HFFc6 (cell line): ENCODE measurements at places on chromosomes 1 and 21.

- DNase-seq, result no peak
Measured at GRCh38 chr21:32248571-32249461, 30.0 kb downstream of the MIS18A start.

GRCh38 chr1:30043731-30044408 is 679.5 kb downstream of the MATN1 start:
- no peak for DNase-seq

DNA sequence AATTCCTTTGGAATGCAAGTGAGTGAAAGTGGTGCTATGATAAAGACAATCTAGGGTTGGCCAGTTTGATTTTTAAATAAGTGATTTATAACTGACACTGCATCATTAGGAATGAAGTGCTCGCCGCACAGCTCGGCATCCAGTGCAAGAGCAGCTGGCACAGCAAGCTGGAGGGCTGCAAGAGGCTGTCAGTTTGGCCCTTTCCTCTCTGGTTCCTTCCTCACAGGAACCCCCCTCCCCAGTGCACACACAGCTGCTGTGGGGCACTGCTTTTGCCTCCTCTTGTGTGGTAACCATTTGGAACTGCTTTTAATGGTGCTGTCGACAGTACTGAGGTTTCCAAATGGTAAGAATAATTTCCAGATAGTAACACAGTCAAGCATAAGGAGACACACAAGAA is 10.4 kb upstream of the BCAR3 start:
- DNase-seq, result no peak

DNA sequence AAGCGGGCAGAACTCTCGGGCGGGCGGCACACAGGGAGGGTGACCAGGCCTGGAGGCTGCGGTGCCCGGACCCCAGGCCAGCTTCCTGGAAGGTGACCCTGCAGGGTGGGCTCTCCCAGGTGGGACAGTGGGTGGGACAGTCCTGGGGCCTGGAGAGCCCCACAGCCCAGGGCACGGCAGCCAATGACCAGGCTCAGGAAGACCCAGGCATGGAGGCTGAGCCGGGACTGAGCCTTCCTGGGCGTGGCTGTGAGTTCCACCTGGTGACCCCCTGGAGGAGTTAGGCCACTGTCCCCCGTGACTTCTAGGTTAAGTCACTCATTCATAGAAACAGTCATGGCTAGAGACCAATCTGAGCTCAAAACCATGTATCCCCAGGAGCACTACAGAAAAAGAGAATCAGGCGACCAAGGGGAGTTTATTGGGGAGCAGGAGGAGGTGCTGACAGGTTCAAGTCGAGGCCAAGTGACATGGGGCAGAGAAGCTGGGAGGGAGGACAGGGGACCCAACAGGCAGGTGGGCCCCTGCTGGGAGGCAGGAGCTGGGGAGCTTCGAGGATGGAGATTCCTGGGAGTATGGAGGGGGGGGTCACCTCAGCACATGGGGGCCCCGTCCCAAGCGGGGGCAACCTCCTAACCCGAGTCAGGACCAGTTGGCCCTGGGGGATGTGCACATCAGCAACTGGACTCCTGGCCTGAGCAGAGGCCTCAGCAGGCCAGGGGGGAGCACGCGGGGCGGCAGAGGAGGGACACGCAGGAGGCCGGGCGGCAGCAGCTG is 1.2 kb downstream of the KRTAP10-5 start:
- no peak for DNase-seq

DNA sequence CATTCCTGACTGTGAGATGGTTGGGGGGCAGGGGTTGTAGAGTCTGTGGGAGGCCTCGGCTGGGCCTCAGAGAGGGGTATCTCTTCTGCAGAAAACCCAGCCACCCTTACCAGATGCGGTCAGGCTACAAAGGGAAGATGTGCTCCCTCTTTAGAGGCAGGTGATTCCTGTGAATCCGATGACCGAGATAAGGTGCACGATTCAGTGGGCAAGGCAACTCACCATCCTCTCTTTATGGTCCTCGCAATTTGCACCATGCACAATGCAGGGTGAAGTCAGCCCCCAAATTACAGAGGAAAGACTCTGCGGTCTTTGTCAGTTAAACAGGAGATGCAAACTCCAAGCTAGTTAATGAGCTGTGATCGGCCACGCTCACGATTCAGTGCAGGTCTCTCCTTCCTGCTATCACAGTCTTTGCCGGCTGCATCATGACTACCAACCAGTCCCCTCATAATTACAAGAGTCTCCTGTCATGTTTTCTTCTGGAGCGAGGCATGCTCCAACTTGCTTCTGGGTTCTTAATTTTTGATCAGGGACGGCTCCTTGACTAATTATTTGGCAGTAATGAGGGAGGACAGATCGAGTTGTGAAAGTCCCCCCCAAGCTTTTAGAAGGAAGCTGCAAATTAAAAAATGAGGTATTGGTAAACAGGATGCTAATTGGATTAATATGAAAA is 12.5 kb downstream of the TP73 start:
- no peak for DNase-seq

GRCh38 chr1:94595658-94596057 is 54.1 kb upstream of the F3 start:
- no peak for DNase-seq

GRCh38 chr21:35509001-35509704 is 460.1 kb upstream of the RUNX1 start:
- no peak for DNase-seq

DNA sequence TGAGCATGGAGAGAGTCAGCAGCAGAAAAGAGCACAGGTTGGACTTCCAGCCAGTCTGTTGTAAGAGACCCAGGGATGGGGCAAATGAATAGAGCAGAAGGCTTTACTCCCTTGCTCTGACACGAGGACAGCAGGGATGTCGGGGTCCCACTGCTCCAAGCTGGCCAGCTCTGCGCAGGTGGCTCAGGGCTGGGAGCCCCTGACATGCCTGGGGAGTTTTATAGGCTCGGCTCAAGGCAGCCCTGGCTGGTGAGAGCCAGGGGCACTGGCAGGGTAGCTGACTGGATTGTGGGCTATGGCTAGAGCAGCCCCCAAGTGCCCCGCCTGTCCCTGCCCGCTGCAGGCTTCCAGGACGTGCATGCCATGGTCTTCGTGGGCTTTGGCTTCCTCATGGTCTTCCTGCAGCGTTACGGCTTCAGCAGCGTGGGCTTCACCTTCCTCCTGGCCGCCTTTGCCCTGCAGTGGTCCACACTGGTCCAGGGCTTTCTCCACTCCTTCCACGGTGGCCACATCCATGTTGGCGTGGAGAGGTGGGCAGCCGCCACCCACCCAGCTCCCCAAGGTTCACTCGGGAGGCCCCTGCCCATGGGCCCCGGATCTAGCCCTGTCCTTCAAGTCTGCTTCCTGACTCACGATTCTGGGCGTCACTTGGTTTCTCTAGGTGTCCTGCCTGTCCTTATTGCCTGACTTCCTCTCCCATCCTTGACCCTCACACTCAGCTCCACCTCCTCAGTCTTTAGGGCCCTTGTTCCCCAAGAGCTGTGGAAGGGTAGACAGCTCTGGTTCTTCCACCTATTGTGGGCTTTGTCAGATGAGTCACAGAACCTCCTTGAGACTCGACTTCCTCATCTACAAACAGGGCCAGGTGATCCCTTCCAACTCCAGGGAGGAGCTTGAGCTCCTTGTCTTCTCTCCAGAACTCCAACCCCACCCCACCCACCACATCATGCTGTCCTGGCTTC is 8.2 kb downstream of the RHBG start:
- no peak for DNase-seq

GRCh38 chr1:204716660-204717059 is 31.1 kb upstream of the LRRN2 start:
- DNase-seq, result no peak

GRCh38 chr1:51732701-51733425 is 116.0 kb downstream of the OSBPL9 start:
- no peak for DNase-seq

DNA sequence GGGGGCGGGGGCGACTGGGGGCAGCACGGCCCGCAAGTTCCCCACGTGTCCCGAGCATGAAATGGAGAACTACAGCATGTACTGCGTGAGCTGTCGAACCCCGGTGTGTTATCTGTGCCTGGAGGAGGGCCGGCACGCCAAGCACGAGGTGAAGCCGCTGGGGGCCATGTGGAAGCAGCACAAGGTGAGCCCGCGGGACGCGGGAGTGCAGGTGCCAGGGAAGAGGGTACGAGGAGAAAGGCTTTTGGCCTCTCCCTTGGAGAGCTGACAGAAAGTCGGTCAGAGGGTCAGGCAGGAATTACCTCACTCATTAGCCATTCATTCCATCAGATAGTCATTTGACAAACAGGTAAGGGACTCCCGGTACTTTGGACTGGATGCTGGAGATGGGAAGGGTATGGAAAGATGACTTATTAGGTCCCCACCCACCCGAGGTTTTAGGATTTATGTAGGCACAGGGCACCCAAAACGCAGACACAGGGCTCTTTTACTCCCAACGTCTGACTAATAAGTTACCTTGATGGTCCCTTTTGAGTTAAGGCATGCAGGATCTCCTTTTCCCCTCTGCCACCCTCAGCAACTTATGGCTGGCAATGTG is 2.1 kb downstream of the TRIM67 start:
- DNase-seq, result no peak

DNA sequence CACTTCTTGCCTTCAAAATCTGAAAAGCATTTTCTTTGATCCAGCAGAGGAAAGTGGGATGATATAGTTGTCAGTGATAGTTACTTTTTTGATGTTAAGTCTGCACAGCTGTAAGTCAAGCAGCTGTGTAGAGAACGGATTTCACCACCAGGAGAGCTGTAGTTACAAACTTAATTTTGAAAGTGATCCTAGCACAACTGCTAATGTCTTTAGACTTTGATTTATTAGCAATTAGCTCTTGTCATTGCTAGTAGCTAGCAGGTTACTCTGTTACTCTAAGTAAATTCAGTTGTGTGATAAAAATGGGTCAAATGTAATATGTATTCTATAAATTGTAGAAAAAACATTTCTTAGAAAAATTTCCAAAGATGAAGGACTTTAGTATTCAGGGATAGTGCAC is 46.0 kb downstream of the ALG6 start:
- no peak for DNase-seq

GRCh38 chr1:107787299-107787698 is 177.7 kb downstream of the VAV3 start:
- DNase-seq, result no peak

DNA sequence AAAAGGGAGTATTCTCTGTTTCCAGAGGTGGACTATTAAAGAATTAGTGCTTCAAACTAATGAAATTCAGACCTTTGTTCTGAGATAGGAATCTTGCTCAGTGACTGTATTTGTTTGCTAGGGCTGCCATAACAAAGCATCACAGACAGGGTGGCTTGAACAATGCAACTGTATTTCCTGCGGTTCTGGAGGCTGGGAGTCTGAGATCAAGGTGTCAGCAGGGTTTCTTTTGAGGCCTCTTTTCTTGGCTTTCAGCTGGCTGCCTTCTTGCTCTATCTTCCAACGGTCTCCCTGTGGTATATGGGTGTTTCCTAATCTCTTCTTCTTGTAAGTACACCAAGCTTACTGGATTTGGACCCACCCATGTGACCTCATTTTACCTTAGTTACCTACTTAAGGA is 264.6 kb upstream of the PROX1 start:
- no peak for DNase-seq

DNA sequence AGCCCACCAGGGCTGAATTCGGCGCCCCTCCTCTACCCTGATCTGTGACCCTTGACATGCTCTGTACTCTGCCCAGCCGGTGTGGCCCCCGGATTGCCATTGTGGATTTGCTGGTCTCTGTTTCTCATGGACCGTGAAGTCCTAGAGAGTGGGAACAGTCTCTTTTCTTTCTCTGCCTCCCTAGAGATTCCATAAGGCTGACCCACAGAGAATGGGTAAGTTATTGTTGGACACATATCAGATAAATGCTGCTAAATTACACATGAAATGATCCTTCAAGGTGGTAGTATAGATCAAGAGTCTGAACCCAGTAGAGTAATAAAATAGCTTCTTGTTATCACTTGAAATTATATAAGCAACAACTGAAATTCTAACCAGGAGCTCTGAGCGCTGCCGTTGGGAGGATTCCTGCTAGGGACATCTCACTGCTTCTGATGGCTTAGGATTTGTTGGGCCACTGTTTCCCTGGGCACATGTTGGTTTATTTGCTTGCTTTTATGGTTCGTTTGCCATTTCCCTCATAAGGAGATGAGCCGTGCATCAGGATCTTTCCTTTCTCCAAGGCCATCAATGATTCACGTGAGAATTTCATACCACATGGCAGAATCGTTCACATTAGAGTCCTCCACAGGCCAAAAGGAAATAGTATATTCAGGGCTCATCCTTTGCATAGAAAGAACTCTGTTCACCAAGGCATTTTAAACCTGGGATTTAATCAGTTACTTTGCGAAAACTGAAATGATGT is 111.9 kb downstream of the ZBTB18 start:
- peak; percentile 36 for DNase-seq

- DNase-seq, result peak; percentile 57
Measured at GRCh38 chr21:35149698-35150097, 100.6 kb upstream of the RUNX1 start.

- DNase-seq, result no peak
Measured at GRCh38 chr1:152933196-152933595, 13.8 kb upstream of the SPRR5 start.

DNA sequence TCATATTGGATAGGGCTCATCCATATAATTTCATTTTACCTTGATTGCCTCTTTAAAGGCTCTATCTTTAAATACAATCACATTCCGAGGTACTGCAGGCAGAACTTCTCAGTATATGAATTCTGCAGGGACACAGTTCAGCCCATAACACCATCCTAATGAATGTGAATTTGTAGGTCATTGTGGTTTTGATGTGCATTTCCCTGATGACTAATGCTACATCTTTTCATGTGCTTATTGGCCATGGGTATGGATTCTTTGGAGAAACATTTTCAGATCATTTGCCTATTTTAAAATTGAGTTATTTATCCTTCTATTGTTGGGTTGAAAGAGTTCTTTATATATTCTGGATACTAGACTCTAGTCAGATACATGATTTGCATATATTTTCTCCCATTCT is 9.6 kb upstream of the RPS6KC1 start:
- DNase-seq, result peak; percentile 63

DNA sequence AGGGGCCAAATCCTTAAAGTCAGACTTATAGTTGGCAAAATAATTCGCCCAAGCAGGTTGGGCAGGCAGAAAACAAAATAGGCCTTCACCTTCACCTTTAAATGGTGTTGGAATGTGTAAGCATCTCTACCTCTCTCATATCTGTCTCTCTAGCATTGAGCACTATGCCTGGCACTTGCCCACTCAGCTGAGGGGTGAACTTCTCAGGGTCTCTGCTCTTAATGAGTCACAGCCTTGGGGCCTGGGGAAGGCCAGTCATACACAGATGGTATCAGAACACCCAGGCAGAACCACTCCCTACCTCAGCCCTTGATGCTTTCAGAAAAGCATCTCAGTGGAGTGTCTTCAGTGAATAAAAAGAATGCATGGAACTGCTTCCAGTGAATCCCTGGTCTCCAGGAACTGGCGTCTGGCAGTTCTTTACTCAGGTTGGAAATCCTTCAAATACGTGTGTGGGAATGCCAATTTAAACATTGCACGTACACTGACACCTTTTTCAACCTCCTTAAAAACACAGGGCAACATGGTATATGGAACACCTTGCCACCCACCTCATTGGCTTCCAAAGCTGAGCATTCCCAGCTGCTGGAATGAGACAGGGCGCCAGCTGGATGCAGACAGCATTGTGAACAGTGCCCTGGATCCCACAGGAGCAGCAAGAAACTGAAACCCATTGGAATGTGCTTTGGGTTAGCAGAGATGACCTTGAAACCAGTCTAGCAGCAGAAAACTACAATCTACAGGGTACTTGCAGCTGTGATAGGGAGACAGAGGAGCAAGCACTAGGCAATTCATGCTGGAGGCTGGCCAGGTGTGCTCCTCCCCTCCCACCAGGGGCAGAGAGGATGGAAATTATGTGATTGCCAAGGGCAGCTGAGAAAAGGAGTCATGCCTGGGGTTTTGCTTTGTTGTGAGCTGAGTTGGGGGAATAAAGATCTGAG is 30.0 kb downstream of the ZNF697 start:
- no peak for DNase-seq

GRCh38 chr1:86788300-86789206 is 84.2 kb downstream of the SH3GLB1 start:
- DNase-seq, result peak; percentile 76
